NCI-H510A (cell line): ENCODE measurements at places on chromosomes 7 and 10.

- DNase-seq = no peak
Observed at GRCh38 chr7:20441346-20441745, 110.6 kb downstream of the ITGB8 start.

DNA sequence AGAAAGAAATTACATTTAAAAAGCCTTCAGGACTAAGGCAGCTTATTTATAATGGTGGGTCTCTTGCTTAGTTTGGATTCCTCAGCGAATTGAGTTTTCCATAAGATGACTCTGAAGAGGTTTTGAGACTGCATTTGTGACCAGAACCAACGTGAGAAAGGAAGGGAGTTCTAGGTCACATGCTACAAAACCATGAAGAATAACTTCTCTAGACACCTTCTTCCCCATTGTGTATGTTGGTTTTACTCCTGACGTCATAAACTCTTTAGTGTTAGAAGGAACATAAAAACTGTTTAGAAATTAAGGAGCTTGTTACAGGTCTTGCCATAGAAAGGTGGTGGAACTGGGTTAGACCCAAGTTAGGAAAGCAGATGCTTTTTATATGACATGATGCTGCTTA is 11.1 kb downstream of the PTPN12 start:
- no peak for DNase-seq

DNA sequence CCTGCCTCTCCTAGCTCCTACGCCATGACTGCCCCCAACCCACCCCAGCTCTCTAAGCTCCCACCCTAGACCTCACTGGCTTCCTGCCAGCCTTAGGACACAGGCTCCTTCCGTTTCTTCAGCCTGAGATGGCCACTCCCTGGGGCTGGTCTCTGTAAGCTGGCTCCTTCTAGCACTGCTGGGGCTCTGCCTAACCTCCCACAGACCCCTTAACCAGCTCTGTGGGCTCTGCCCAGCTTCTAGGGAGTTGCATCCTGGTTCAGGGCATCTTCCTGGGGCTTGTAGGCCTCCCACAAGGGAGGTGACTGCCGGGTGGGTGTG is 478.6 kb upstream of the KLF6 start:
- DNase-seq = no peak

- no peak for DNase-seq
Observed at GRCh38 chr10:123958241-123958640, 66.6 kb upstream of the CPXM2 start.

DNA sequence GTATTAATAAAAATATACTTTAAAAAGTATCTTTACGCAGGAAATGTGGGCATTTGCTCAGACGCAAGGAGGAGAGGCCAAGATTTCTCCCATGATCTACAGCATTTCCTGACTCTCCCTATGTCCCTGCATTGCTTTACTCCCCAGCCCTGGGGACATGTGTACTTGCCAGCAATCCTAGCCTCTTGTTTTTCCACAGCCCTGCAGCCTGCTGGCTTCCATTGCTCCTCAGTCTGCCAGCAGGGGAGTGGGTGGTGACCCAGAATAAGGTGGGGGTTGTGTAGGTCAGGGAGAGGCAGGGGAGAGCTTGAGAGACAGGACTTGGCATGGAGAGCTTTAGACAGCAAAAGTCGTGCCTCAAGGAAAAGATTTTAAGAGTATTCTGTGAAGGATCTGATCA is 307.7 kb downstream of the CDK14 start:
- no peak for DNase-seq

- no peak for DNase-seq
Observed at GRCh38 chr10:60607372-60607771, 170.9 kb upstream of the CDK1 start.

DNA sequence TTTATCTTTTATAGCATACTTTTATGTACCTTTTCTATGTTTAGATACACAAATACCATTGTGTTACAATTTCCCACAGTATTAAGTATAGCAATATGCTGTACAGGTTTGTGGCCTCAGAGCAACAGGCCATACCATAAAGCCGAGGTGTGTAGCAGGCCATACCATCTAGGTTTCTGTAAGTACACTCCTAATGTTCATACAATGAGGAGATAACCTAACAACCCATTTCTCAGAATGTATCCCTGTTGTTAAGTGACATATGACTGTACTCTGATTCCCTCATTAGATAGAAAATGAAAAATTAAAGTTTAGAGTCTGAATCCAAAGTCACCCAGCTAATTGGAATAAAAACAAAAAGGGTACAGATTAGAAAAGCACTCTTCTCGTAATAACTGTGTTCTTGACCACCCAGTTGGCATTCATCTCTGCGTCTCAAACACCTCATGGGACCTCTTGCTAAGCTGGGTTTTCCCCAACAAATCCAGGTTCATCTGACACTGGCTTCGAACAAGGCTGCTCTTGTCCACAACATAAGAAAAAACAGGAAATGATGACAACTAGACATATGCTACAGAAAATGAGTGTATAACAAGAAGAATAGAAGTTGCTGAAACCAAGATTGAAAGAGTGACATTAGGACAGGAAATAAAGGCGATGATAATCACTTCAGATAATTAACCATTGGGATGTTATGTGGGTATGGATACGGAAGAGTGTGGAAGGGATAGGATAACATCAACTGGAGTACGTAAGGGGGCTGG is 1.4 kb downstream of the NDUFB8 start:
- no peak for DNase-seq
